Stimulated activated CD4-positive, alpha-beta T cell treated with anti-CD3 and anti-CD28 coated beads, Interleukin-15, amount 100 ng/mL, for 1 hour (primary cell): ENCODE measurements at places on chromosomes 2 and 18.

DNA sequence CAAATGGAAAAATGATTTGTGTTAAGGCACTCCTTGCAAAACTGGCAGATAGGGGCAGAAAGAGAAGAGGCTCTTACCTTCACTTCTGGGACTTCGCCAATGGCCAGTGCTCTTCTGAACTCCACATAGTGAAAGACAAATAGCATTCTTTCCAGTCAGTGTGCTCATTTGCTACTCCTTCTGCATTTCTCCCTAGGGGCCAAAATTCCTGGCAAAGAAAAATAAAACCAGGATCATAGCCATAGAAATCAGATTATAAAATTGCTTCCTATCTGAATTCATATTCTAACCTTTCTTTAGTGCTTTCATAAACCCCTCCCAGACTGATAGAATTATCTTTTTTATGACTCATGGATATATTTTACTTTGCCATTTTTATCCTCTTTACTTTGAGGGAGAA, 56.9 kb upstream of the PELI1 start:
- DNase-seq = no peak

- no peak for DNase-seq
Measured at GRCh38 chr2:26552641-26553374, 74.9 kb upstream of the OTOF start.

DNA sequence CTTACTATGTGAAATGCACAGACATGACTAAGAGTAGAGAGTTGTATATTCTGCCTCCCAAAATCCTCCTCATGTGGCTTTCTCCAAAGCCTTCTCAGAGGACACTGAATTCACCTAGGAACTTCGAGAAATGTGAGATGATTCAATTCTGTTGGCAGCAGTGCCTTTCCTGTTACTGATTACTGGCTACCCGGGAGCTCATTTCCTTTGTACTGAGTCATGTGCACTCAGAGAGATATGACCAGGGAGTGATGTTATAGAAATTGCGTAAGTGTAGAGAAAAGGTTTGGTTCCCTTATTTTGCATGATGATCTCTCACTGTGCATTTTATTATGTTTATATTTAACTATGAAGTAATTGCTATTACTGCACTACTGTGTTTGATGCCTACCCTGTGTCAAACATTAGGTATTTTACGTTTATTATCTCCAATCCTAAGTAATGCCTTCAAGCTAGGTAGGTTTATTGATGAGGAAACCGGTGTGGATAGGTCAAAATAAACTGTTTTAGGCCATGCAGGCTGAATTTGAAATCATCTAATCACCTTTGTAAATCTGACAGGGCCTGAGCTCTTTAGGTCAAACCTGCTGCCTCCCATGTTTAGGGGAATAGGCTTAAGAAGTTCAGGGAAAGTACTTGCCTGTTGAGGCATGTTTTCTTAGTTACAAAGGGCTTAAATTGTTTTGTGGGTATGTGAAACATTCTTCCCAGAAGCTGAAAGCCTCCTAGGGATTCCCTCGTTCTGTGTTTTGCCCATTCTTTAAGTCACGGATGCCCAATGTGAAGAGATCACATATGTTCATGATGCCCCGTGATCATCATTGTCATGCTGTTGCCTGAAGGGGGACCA, 86.8 kb downstream of the FMNL2 start:
- no peak for DNase-seq

DNA sequence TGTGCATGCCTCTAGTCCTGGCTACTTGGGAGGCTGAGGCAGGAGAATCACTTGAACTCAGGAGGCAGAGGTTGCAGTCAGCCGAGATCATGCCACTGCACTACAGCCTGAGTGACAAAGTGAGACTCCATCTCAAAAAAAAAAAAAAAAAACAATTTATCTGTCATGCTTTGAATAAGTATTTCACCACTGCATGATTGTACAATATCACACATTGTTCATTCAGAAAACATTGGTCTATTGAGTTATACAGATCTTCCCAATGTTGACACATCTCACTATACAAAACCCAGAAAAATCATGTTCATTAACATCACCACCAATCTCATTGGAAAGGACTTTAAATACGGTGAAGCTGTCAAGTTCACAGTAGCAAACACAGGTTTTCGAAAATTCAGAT, 46.8 kb upstream of the PPM1B start:
- DNase-seq = no peak

GRCh38 chr2:65282477-65283053, 54.9 kb downstream of the ACTR2 start:
- DNase-seq = no peak

DNA sequence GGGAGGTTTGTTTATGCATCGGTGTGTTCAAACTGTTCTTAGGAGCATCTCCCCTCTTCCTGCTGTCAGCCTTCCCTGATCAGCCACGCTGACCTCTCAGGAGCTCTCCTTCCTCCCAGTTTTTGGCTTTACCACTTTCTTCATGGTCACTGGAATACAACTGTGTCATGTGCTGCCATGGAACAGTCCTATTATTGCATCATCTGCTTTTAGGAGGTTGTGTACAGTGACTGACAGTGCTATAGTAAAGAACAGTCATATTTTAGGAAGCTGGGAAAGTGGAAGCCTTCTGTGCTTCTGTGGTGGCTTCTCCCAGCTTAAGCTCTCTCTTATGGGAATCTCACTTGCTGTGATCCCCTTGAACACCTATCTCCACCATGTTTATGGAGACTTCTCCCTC, 165.5 kb downstream of the TPGS2 start:
- no peak for DNase-seq

GRCh38 chr2:197310987-197311420, 424 bp upstream of the ANKRD44 start:
- no peak for DNase-seq

GRCh38 chr18:79764131-79764530, 33.6 kb upstream of the KCNG2 start:
- DNase-seq = no peak

DNA sequence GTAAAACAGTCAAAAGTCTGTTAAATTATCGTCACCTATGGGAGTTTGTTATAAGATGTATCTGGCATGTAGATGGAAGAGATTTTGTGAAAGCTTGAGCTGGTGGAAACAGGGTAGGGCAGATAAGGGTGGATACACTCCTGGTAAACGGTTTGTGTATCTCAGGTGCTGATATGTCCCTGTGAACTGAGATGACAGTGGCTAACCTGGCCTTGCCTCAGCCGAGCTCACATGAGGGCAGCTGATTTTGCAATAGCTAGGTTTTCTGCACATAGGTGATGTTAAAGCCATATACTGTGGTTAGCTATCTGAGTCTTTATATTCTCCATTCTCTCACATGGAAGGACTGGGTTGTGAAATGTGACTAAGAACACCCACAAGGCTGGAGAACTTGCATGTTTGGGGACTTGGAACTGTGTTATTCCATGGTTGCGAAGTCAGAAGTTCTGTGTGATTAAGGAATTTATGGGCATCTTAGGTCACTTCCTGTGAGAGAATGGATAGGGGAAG, 205.1 kb downstream of the TPGS2 start:
- DNase-seq = no peak

GRCh38 chr2:129777762-129778583, 201.5 kb upstream of the RAB6C start:
- DNase-seq = no peak

DNA sequence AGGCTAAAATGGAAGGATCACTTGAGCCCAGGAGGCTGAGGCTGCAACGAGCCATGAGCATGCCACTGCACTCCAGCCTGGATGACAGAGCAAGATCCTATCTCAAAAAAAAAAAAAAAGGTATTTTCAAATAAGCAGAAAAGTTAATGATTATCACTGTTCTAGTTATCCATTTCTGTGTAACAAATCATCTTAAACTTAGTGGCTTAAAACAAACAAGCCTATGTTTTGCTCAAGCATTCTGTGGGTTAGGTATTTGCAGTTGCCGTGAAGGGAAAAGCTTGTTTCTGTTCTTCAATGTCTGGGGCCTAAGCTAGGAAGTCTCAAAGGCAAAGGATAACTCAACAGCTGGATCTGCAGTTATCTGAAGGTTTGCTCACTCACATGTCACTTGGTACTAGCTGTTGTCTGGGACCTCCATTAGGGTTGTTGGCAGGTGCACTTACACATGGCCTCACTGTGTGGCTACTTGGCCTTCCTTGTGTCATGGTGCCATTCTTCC, 14.1 kb downstream of the MFF start:
- no peak for DNase-seq

DNA sequence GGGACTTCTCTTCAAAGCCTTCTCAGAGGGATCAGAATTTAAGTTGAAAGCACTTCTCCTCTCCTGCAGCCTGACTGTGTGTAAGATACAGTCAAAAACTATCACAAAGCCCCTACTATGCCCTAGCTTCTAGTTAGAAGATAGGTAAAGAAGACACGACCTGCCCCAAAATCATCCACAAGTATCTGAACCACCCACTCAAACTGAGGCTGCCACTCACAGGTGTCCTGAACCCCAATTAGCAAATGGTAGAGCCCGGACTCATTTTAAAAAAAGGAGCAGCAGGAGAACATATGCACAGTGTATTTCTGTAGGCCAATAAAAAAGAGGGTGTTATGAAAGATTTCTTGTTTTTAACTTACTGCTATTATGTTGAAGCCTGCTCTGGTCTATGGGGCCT, 74.4 kb downstream of the ANKRD44 start:
- DNase-seq = no peak

DNA sequence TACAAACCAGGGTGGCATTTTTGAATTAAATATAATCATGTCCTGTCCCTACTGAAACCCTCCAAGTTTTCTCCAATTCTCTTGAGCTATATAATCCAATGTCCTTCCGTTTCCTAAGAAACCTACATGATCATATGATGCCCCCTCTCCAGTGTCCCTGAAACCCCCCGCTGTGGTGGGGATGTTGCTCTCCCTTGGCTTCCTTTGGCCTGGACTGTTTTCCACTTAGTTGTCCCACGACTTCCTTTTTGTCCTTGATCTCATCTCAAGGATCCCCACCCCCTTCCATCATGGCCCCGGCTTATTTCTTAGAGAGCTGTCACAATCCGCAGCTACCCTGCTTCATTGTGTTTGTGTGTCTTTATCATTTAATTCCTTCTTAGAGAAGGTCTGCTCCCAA, 43.8 kb downstream of the TMEM18 start:
- DNase-seq = no peak

GRCh38 chr18:62445386-62445917, 77.4 kb upstream of the ZCCHC2 start:
- no peak for DNase-seq

DNA sequence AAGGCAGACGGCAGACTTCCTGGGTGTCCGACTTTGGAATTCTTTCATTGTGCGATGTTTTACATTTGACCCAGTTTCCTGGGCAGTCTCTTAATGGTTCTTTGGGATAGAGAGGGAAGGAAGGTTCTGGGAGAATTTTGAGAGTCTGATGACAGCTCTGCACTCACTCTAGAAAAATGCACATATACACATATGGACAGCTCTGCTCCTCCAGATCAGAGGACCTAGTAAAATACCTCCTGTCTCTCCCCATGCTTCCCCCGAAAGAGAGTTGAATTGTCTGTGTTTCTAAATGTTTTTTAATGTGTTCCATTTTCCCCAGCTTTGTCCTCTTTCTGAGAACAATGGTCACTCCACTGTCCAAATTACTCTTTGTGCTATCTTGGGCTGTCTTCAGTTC, 102.0 kb upstream of the CXCR4 start:
- DNase-seq = no peak

GRCh38 chr18:62027914-62028520, 135.2 kb upstream of the RNF152 start:
- no peak for DNase-seq

DNA sequence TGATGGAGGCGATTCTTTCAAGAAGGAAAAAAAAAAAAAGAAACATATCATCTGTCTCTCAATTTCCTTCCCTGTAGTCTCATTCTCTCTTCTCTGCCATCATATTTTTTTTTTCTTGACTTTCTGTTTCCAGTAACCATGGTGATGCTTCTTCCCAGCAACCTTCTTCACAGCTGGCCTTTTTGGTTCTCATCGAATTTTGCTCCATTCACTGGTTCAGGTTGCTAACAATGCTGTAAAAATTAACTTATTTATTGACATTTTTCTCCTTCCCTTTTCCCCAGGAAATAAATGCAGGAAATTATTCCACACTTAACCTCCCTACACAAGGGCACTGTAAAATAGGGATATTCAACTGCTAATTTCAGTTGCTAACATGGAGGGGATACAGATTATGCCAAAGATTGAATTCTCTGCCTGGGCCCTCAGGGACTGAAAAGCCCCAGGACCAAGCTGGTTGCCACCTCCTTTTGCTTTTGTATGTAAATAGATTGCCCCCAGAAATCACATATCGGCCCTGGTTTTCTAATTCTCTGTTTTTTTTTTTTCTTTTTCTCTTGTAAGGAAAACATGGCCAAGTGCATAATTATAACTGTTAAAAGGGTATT, 154.7 kb downstream of the MAP2 start:
- DNase-seq = no peak

- DNase-seq = no peak
Measured at GRCh38 chr2:54878182-54878581, 154.7 kb downstream of the EML6 start.

GRCh38 chr18:21823848-21824247, 83.3 kb downstream of the MIB1 start:
- no peak for DNase-seq

DNA sequence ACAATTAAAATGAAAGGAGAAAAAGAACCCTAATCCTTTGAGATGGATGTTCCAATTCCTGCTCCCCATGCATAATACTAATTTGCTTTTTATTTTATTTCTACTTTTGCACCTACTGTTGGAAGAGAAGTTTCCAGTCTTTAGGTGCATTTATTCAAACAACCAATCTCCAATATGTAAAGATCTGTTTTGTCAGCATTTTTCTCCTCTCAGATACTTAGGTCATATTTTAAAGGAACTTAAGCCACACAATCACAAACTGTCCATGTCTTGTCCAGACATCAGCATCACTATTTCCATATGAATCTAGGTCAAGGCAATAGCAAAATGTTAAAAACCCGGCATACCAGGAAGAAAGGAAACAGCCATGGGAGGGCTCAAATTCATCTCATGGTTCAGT, 1023.2 kb downstream of the BCL11A start:
- DNase-seq = no peak

DNA sequence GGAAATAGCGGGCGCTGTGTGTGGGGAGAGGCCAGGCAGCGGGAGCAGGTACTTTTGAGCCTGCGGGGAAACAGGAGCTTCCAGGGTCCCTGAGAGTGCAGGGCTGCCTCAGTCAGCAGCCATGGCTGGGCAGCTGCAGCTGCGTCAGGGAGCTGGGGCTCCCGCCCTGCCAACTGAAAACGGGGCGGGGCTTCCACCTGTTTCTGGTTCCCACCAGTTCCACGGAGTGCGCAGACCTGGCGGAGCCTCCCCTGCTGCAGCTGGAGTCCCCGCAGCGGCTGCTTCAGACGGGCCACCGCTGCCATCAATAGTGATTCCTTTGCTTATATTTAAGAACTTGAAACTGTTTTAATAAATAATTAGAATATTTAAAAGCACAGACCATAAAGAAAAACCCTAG, 30.6 kb upstream of the RPRM start:
- DNase-seq = no peak

- DNase-seq = no peak
Measured at GRCh38 chr18:48133671-48134251, 203.3 kb upstream of the SMAD2 start.

DNA sequence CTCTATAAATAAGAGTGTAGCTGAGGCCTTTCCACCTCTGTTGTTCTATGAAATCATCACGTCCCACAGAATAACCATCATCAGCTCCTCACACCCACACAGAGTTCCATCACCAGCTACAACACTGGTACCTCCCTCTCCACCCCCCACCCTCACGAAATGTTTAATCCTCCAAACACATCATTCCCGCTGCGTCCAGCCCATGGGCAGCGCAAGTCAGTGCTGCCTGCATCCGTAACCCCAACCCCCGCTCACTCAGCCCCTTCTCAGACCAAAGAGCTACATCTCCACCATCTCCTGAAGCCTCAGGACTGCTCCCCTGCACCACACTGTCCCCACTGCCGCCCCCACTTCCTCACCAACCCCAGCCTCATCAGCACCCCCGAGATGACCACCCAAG, 19.4 kb downstream of the DNMT3A start:
- DNase-seq = no peak
